ENCODE measurements at places on chromosomes 5 and 9. TPM values are rescaled to one million over a fixed set of nuclear protein-coding genes. Genes with fewer than 3 reads are reported as not detected.

- no peak for DNase-seq
These were observed 15.8 kb downstream of the LMAN2 start for GRCh38 chr5:177335701-177336065.

DNA sequence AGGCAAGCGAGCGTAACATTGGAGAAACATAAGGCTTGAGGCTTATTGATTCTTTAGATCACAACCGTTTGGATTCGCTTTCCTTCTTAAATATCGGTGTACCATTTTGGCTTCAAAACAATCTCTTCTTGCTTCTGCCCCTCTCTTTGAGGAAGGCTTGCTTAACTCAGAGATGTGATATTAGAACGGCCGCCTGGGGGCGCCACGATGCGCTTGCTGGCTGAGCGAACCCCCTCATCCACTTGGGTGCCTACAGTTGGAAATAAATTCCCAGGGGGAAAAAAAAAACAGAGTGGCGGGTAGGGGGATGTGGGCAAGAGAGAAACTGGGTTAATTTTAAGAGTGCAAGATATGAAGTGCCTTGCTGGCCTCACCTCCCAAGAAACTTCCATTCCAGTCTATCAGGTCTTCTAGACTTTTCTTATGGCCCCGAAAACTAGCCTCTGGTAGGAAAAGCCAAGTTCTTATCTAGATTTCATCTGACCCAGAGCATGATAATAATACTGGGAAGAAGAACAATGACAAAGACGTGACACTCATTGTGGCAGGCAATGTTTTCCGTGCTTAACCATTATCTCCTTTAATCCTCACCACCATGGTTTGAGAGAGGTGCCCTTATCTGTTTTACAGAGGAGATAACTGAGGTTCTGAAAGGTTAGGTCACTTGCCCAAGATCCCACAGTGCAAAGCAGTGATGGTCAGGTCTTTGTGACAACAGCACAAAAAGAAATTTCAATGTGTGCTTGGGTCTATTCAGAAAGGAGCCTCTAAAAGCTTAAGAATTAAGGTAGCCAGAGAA lies 115.8 kb downstream of the DPYSL3 start:
- no peak for DNase-seq

The SLC6A19 gene
- polyA plus RNA-seq = 66.0 TPM

The PCDHB7 gene
- 6.1 TPM for polyA plus RNA-seq

GRCh38 chr9:87596862-87597261 lies 99.2 kb downstream of the DAPK1 start:
- DNase-seq = no peak

The TMEM267 gene
- 21.0 TPM for polyA plus RNA-seq

The SH3GL2 gene
- polyA plus RNA-seq = 4.3 TPM

GRCh38 chr9:95771556-95772246 lies 103.8 kb upstream of the ERCC6L2 start:
- DNase-seq = no peak

The CNTNAP3B gene
- polyA plus RNA-seq = 13.9 TPM

GRCh38 chr5:168438349-168438748 lies 47.9 kb upstream of the RARS1 start:
- no peak for DNase-seq

GRCh38 chr5:59001154-59001553 lies 418.3 kb downstream of the RAB3C start:
- DNase-seq = no peak

- DNase-seq = no peak
These were observed 184.5 kb downstream of the FBN2 start for GRCh38 chr5:128353441-128354107.

DNA sequence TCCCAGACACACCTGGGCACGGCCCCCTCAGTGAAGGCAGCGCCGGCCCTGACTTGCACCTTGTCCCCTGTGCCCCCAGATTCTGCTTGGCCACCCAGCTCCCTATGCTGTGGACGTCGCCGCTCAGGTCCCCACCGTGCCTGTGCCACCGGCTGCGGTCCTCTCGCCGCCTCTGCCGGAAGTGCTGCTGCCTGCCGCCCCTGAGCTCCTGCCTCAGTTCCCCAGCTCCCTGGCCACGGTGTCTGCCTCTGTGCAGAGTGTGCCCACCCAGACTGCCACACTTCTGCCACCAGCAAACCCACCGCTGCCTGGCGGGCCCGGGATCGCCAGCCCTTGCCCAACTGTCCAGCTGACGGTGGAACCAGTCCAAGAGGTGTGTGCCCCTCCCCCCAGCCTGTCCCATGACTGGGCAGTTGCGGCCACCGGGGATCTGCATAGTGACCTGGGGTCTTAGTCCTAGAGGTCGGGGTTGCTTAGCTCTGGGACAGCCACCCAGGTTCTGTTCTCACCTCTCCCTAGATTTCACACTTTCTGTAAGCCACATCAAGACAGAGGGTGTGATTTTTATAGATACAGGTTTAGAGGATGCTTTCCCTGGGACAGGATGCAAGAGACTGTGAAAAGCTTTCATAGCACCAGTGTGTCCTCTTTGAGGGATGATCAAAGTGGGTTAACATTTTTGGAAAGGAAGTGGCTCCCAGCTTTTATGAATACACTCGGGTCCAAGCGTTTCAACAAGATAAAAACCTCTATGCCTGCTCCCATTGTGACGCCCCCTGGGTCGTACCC lies 78.0 kb downstream of the WNK2 start:
- no peak for DNase-seq

DNA sequence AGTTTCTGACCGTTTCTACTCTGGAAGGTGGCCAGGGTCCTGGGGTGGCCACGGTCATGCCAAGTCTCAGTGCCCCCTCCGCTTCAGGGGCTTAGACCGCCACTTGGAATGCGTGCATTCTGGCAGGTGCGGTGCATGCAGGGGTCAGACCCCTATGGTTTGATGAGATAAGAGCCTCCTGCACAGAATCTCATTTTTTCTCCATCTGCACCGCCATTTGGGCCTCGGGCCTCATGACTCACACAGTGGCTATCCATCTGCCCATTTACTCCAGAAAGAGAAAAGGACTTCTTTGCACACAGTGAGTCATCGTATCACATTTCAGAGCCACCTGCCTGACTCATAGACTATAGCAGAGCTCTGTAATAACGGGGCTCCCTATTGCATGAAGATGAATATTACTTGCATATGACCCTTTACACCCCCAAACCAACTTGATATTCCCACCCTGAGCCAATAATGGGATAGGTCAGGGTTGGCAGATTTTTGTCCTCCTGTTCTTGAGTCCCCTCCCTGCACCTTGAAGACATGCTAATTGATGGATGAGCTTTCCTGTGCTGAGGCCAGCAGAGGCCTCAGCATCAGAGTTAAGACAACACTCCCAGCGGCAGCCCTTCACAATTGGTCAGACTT lies 157.4 kb downstream of the NR3C1 start:
- no peak for DNase-seq

The SMU1 gene
- 23.7 TPM for polyA plus RNA-seq

DNA sequence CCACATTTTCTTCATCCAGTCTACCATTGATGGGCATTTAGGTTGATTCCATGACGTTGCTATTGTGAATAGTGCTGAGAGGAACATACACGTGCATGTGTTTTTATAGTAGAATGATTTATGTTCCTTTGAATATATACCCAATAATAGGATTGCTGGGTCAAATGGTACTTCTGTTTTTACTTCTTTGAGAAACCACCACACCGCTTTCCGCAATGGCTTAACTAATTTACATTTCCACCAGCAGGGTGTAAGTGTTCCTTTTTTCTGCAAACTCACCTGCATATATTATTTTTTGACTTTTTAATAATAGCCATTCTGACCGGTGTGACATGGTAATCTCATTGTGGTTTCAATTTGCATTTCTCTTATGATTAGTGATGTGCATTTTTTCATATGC lies 82.2 kb upstream of the RFX3 start:
- DNase-seq = no peak

The OSMR gene
- polyA plus RNA-seq = 11.1 TPM

- no peak for DNase-seq
These were observed 168.6 kb downstream of the MACROH2A1 start for GRCh38 chr5:135230251-135230925.

- DNase-seq = peak; percentile 57
These were observed 1.4 kb downstream of the EFNA5 start for GRCh38 chr5:107669096-107670031.

The ANKRD18A gene
- polyA plus RNA-seq = 3.4 TPM

The PRELID2 gene
- 7.6 TPM for polyA plus RNA-seq

DNA sequence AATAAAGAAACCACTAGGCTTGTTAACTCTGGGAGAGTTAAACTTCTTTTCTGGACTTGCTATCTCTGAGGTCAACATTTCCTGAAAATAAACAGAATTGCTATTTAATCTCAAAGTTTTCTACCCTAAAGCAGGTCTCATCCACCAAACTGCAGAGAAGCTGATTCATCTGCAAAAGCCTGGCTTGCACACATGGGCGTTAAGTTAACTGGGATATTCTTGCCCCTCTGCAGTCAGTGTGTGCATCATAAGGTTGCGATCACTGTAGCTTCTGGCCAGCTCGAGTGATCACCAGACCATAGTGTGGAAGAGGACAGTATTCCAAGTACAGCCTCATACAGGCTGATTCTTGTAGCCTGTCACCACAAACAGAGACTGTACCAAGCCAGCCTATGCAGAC lies 99.2 kb downstream of the SPOCK1 start:
- no peak for DNase-seq

- no peak for DNase-seq
These were observed 29.0 kb upstream of the PSAT1 start for GRCh38 chr9:78267889-78268288.

DNA sequence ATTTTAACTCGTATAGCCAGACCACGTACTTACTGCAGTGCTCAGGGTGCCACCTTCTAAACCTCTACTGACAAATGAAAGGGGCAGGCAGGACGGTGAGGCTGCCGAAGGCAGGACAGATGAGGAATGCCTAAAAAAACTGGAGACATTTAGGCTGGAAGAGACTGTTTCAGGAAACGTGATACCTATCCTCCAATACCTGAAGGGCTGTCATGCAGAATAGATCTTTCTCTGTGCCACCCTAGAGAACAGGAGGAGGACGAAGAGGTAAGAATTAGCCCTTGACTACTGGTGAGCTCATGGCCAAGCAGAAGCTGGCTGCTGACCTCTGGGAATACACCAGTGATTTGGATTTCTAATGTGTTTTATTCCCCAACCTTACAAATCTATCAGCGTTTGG lies 139.4 kb downstream of the EFNA5 start:
- no peak for DNase-seq

- no peak for DNase-seq
These were observed 132.9 kb downstream of the NFIB start for GRCh38 chr9:14180960-14181537.

Data from right renal pelvis (tissue), 4 donors.